M059J (cell line): ENCODE measurements at places on chromosomes 4 and X. TPM values are rescaled to one million over a fixed set of nuclear protein-coding genes. Genes with fewer than 3 reads are reported as not detected.

DNA sequence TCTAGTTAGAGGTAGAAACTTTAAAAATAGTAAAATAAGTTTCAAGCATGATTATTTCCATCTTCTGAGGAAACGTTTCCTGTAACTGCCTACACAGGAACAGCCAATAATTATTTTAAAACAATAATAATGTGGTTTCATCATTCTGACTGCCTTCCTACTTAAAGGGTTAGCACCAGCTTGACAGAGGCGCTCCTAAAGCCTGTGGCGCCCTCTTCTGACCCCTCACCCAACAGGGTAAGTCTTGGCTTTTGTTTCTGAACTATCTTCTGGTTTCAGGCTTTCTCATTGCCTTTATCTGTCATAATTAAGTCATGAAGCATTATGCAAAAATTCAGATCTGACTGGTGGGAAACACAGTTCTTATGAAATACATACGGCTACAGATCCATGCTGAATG is 96.7 kb downstream of the ITM2A start:
- peak; percentile 0 for DNase-seq

- no peak for DNase-seq
Observed at GRCh38 chr4:114466299-114466698, 132.3 kb upstream of the UGT8 start.

- DNase-seq, result no peak
Observed at GRCh38 chrX:64187762-64188150, 17.8 kb downstream of the AMER1 start.

GRCh38 chr4:142314686-142315085 is 531.4 kb downstream of the INPP4B start:
- no peak for DNase-seq

DNA sequence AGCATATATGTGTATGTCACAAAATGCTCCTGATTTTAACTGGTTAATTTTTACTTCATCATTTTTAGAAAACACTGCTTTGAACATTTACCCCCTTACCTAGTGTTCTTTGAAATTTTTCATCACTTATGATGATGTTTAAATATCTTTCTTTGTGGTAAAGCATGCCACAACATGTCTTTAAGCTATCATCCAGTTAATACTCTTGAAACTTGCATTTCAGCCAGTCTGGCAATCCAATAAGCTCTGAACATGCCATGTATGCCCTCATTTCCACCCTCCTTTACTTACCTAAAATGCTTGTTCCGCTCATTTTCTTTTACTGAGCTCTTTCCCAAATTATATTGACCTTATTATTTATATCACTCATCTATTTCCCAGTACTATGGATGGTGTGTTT is 581.2 kb downstream of the RAPGEF2 start:
- no peak for DNase-seq

Gene RNF128
- total RNA-seq, result 0.12 and 0.20 TPM in 2 replicates

Gene GYPB
- not detected in 2 replicates for total RNA-seq
